ENCODE measurements at places on chromosomes 1 and 21.

DNA sequence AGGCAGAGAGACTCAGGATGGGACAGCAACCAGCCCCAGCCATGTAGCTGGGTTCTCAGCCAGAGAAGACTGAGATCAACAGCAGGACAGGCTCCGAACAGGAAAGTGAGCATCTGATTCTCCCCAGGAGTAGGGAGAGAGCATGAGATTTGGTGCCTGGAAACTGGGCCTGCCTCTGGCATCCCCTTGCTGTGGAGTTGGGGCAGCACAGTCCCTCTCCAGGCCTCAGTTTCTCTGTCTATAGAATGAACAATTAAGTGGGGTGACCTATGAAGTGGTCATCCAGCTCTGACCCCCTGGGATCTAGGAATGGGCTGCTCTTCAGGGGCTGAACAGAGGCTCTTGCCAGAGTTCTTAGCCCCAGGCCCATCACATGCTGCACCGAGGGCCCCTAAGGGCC lies 55.6 kb downstream of the KLHDC7A start:
- no peak for DNase-seq

- DNase-seq: no peak
Observed at GRCh38 chr21:26093122-26093521, 77.4 kb downstream of the APP start.

DNA sequence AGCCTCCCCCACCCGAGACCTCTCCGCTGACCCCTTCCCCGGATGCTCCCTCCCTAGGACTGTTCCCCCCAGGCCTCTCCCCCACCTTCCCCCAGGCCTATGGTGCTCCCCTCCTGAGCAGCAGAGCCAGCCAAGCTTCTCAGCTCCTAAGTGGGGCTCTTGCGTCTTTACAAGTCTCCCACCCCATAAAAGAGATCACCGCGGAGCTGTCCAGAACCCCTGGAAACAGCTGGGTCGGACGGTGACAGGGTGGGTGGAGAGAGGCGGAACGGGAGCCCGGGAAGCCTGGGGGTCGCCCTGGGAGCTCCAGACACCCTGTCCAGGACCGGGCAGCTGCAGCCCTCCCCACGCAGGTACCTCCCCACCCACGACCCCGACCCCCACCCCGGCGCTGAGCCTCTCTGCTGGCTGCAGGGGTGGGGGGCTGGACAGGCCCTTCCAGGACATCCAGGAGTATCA lies 61.2 kb downstream of the WNT9A start:
- peak; percentile 65 for DNase-seq

DNA sequence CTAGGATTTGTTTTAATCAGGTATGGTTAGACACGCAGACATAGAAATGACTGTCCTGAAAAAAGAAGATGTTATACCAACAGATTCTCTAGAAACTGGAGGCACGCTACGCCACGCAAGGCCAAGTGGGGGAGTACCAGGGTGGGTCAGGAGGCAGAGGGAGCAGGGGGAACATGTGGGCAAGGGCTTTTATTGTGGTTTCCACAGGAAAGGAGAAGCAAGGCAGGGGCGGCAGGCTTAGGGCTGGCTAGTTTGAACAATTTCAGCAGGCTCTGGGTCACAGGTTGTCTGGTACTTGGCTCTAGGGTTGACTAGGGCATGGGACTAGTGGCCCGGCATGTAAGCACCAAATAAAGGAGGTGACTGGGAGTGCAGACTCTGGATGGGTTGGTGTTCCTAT lies 7.2 kb downstream of the MTARC2 start:
- no peak for DNase-seq

DNA sequence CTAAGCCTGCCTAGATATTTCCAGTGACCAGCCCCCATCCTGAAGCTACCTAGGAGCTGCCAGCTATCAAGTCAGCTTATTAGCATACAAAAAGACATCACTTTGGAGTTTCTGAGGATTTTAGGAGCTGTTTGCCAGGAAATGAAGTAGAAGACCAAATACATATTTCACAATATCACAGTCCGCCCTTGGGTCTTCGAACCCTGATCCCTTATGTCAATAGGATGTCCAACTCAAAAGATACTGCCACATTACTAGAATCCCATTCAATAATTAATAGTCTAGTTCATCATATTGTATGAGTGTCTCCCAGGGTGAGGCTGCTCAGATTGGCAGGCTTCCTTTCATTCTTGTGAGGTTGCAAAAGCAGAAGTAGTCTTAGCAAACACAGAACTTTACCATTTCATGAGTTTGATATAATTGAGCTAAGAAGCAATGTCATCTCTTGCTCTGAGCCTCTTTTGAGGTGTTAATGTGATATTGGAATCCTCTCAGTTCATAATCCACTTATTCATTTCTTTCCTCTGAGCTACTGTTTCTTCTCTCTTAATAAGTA lies 13.6 kb downstream of the IPO9 start:
- no peak for DNase-seq

GRCh38 chr1:237383791-237384190 lies 341.8 kb downstream of the RYR2 start:
- peak; percentile 80 for DNase-seq

GRCh38 chr1:58857680-58858673 lies 74.1 kb upstream of the JUN start:
- no peak for DNase-seq

GRCh38 chr1:231523816-231524215 lies 4.7 kb upstream of the TSNAX start:
- DNase-seq: no peak

- DNase-seq: no peak
Observed at GRCh38 chr1:74534241-74534640, 21.8 kb upstream of the LRRC53 start.

GRCh38 chr1:36872858-36873257 lies 161.5 kb downstream of the GRIK3 start:
- DNase-seq: no peak

GRCh38 chr1:113517346-113517745 lies 127.0 kb downstream of the MAGI3 start:
- DNase-seq: no peak

DNA sequence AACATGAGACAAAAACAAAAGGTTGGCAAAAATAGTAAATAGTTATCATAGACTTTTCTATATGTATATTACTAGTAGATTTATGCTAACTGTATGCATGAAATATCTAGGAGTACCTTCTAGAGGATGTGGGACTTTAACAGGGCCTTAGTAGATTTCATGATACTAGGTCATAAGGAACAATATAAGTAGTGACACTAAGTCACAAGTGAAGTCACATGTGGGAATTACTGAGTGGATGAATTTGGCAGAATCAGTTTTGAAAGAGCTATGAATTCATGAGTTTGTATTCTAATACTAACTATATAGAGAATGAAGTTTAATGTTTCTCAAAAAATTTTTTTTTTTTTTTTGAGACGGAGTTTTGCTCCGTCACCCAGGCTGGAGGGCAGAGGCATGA lies 53.1 kb upstream of the GPR25 start:
- no peak for DNase-seq

DNA sequence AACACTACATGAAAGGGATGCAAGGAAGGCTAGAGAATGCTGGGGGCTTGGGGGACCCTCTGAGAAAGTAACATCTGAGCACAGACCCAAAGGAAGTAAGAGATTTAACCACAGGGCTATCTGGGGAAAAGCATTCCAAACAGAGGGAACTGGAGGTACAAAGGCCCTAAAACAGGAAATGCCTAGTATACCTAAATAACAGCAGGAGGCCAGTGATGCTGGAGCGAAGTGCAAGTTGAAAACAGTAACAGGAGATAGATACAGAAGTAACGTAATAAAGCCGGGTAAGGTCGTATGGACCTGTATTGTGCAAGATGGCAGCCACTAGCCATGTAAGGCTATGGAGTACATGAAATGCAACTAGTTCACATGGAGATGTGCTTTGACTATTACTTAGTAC lies 52.1 kb downstream of the CD34 start:
- DNase-seq: no peak

DNA sequence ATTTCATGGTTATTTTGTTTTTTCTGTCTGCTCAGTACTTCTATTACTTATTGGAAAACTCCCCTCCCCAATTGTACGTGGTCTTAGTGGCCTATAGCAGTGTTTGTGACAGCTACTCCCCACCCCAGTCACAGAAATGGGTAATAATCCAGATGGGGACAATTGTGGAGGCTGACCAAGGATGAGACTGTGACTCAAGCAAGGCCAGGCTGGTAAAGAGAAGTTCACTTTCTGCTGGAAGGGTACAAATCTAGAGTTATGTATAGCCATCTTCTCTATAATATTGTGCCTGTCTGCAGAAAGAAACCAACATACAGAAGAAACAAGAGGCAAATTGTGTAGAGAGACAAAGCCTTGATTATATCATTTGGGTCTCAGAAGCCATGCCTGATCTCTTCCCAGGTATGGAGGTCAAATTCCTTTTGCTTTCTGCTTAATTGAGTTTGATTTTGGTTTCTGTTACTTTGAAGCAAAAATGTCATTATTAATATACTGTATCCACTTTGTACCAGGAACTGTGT lies 270.4 kb downstream of the HLX start:
- no peak for DNase-seq

DNA sequence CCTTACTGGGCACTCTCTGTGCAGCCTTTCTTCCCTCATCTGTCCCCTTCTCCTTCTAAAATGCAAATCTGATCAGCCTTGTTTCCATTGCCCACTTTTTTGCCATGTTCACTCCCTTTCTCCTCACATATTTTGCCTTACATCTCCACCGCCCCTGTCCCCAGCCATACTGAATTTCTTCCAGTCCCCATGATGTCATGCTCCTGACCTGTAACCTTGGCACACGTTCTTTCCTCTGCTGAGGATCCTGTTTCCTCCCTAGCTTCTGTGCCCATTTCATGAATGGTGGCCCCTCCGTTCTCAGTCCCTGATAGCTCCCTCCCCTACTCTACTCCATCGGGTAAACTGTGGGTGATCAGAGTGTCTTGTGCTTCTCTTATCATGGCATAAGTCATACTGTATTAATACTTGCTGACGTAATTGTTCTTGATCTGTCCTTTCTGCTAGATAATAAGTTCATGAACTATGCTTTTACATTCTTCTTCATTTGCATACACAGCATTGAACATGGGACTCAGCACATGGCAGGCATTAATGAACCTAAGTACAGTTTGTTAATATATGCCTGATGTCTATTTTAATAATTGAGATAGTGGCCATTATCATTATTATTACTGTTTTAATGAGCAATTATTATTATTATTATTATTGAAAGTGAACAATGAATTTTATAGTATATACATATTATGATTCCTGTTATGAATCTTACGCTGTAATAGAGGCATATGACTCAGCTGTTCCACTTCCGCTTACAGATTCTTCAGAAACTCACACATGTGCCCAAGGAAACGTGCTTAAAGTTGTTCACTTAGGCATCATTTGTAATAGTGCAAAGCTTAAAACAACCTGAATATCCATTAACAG lies 28.5 kb downstream of the MAP3K21 start:
- no peak for DNase-seq

GRCh38 chr1:8745749-8746390 lies 71.6 kb downstream of the RERE start:
- no peak for DNase-seq

- DNase-seq: peak; percentile 74
Observed at GRCh38 chr1:216600730-216601609, 122.3 kb downstream of the ESRRG start.

DNA sequence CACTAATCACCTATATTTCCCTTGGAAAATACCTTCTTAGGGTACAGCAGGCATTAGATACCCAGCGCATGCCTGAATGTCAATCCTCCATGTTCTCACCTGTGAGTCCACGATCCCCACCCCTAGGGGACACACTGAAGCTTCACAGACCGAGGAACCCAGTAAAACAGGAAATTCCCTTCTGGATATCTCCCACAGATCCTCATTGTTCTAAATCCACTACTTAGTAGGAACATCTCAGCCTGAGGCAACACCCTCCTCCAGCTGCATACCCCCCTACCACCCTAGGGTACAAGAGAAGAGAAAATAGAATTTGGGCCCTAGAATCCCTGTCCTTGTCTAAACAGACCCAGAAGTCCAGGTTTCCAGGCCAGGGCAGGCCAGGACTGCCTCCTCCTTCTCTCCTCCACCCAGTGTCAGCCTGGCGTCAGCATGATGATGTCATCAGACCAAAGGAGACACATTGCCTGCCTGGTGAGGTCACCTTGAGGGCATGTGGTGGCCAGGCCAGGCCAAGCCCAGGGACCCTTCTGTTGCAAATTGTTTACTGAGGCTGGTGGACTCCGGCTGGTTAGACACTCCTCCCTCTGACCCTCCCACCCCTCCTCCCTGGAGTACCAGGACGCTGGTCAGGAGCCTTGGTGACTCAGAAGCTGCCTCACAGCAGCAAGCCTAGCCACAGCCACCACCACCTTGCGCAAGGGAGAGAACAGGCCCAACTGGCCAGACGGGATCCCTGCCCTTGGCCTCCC lies 6.2 kb downstream of the NECTIN4 start:
- peak; percentile 95 for DNase-seq

GRCh38 chr21:45507523-45507875 lies 34.7 kb downstream of the SLC19A1 start:
- no peak for DNase-seq

GRCh38 chr1:202305168-202305567 lies 36.6 kb downstream of the UBE2T start:
- no peak for DNase-seq

GRCh38 chr1:209850342-209850979 lies 22.7 kb downstream of the UTP25 start:
- DNase-seq: peak; percentile 36

- DNase-seq: no peak
Observed at GRCh38 chr1:37152491-37152890, 118.2 kb upstream of the GRIK3 start.

DNA sequence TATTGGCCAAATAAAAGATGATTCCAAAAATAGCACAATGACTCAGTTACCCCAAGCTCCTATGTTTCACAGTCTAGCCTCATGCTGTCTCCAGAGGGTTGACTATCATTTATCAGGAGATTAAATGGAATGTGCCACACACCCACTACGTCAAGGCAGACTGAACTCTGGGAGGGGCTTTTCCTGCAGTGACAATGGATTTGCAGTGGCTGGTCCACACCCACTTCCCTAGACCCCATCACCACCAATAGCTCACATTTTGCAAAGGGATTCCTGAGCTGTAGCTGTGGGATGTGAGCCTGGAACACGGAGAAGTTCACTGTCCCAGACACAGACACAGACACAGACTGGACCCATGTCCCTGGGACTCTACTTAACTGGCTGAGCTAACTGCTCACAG lies 77.1 kb downstream of the HLCS start:
- no peak for DNase-seq

DNA sequence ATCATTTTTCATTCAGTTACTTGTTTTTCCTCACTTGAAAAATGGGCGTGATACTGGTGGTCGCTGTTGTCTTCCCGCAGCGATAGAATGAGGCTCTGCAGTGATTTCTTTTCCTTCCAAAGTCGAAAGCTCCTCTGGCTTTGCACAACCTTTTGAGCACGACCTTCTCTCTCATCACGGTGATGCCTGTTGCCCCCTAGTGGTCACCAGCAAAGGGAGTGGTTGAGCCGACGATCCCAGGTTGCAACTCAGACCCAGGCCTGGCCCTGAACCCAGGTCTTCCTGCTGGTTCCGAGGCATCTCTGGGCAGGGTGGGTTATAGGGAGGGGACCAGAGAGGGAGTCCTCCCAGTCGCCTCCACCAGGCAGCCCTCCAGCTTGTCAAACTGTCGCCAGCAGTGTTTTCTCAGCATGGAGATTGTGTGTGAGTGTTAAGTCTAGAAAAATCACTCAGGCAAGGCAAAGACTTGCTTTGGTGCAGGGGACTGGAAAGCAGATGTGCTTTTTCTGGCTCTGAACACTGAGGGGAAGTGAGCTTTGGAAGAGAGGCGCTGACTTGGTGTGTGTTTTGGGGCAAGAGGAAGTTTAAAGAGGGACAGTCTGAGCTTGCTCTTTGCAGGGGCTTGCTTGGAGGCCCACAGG lies 285.3 kb downstream of the CAMTA1 start:
- peak; percentile 86 for DNase-seq

- peak; percentile 66 for DNase-seq
Observed at GRCh38 chr21:36422279-36423098, 37.3 kb downstream of the CHAF1B start.

- DNase-seq: peak; percentile 52
Observed at GRCh38 chr1:16882986-16883385, 12.8 kb upstream of the RNU1-2 start.

Data from stomach (tissue), 19 donors.